Activated CD4-positive, alpha-beta T cell treated with anti-CD3 and anti-CD28 coated beads for 24 hours (primary cell): ENCODE measurements at places on chromosomes 6 and 20.
A peak's percentile ranks its signal among the peaks of the same experiment; 100 is the strongest.

GRCh38 chr6:71558974-71559373, 270.4 kb downstream of the OGFRL1 start:
- DNase-seq: no peak

GRCh38 chr6:88761237-88762031, 202.0 kb downstream of the RNGTT start:
- DNase-seq: no peak

GRCh38 chr6:158817728-158818580, 1.2 kb downstream of the EZR start:
- peak; percentile 69 for DNase-seq

DNA sequence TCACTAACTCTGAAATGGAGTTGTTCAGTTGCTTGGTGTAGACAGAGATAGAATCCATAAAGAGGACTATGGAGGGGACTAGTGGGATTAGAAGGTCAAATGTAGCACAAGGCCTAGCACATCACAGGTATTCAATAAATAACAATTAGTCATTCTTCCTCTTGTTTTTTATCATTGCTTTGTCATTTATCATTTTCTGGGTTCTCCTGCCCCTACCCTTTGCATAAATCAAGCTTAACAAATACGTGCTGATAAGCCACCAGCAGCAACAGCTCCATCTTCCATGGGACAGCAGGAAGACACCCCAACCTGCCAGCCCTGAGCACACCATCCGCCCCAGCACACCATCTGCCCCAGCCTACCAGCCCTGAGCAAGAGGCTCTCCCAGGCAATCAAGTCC, 23.1 kb downstream of the TRAM2 start:
- DNase-seq: no peak

DNA sequence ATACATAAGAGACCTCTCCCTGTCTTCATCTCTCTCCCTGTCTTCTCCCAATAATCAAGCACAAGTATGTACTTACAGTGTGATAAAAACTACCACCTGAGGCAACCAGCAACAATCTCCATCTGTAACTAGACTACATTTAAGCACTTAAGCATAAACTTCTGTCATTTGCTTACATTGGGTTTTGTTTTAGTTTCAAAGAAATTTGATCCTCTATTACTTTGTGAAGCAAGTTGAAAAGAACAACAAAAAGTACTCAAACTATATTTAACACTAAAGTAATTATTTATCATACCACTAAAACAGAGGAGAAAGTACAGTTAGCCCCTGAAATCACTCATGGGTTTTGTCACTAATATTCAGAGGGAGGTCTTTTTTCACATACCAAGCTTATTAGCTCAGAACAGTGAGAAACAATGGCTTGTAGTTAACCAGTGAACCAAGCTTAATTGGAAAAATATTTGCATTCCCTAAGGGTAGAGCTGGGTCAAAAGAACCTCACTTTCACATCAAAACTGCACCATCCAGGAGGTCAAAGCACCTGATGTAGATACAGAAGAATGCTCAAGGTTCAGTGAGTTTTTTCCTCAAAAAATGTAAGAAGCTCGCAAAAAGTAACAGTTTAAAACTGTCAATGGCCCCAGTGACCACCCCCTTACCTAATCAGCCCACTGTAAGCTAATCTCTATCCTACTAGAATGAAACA, 34.1 kb downstream of the DCDC2 start:
- no peak for DNase-seq

GRCh38 chr20:1278993-1279392, 12.9 kb downstream of the SNPH start:
- no peak for DNase-seq

GRCh38 chr20:48405909-48406308, 421.9 kb downstream of the PREX1 start:
- DNase-seq: no peak

DNA sequence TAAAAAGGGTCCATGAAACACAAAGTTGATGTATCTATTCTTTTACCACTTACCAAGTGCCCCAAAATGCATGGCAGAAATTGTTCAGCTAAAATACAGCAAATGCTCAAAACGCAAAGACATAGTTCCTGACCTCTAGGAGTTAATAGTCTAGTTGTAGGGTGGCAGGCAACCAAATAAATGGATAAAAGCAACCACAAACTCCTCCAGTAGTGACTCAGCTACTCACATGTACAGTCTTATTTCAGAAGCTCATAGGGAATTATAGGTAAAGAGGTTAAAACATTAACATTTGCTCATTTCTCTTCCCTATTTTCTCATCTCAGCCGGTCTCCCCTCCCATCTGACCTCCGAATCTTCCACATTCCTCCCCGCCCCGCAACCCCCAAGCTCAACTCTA, 143.9 kb upstream of the INSM1 start:
- no peak for DNase-seq

GRCh38 chr20:51507216-51508036, 35.1 kb downstream of the NFATC2 start:
- DNase-seq: no peak

DNA sequence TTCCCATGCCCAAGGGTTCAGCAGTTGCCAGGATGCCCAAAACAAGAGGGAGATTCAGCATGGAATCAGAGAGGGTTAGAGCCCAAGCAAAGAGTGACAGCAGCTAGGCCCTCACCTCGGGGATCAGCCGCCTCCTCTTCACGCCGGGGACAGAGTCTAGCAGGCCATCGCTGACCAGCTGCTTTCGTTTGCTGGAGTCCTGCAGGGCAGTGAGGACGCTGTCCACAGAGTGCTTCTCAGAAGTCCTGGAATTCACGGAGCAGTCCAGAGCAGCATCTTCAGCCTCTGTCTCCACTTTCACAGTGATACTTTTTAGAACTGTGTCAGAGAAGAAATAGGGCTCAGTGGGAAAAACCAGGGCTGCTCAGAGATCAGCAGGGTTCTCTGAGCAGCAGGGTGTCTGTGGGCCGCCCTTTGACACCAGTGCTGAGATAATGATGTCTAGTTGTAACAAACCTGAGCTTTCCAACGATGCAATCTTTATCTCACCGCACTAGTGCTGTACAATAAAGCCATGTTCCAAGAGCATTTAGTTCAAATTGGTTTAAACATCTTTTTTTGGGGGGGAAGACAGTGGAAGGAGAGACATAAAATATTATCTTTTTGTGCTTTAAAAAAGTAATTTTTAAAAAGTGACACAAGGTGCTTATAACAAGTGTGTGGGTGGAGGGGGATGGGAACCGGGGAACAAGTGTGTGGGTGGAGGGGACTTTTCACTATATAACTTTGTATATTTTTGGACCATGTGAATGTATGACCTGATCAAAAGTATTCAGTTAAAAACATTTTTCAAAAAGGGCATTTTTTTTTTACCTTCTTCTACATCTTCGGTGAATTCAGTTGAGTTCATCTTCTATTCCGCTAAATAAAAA, 16.6 kb downstream of the BEND3 start:
- no peak for DNase-seq

- DNase-seq: no peak
Measured at GRCh38 chr6:71887006-71887743, 825 bp downstream of the RIMS1 start.
